Kidney epithelial cell (primary cell): ENCODE measurements at places on chromosomes 6 and 20.

- DNase-seq = no peak
Measured at GRCh38 chr6:169337886-169338445, 84.3 kb upstream of the THBS2 start.

GRCh38 chr20:3102575-3103368 lies 18.2 kb upstream of the AVP start:
- DNase-seq = no peak

DNA sequence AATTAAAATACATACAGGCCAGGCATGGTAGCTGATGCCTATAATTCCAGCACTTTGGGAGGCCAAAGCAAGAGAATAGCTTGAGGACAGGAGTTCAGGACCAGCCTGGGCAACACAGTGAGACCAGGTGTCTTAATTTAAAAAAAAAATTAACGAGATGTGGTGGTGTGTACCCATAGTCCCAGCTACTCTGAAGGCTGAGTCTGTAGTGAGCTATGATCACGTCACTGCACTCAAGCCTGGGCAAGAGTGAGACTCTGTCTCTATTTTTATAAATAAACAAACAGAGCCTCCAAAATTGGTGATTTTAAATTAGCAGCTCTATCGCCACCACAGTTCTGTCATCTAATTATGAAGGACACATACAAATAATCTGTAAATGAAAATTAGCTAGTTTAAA lies 37.9 kb downstream of the ABHD12 start:
- DNase-seq = no peak

DNA sequence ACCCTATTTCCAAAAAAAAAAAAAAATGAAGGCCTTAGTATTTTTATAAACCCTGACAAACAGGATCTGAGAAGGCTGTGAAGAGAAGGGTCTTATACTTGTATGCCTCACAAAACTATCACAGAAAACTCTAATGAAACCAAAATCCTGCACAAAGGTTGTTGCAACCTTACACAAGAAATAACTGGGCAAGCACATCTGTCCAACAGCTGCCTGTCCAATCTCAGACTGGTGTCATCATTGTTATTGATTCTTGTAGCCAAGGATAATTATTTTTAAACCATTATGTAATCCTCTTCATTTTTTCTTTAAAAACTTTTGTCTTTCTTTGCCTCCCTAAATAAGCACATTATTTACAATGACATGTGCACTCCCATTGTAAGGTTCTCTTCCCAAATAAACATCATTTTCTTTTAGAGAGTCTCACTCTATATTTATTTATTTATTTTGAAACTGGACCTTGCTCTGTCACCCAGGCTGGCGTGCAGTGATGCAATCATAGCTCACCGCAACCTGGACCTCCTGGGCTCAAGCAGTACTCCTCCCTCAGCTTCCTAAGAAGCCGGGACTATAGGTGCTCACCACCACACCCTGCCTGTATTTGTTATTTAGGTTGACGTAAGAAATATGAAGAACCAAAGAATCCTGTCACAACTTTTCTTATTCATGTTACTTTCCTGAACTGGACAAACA lies 697.1 kb downstream of the DOK5 start:
- DNase-seq = no peak

GRCh38 chr6:106509420-106510089 lies 119.7 kb downstream of the RTN4IP1 start:
- DNase-seq = no peak

- DNase-seq = no peak
Measured at GRCh38 chr6:31386977-31387376, 16.4 kb upstream of the MICA start.

DNA sequence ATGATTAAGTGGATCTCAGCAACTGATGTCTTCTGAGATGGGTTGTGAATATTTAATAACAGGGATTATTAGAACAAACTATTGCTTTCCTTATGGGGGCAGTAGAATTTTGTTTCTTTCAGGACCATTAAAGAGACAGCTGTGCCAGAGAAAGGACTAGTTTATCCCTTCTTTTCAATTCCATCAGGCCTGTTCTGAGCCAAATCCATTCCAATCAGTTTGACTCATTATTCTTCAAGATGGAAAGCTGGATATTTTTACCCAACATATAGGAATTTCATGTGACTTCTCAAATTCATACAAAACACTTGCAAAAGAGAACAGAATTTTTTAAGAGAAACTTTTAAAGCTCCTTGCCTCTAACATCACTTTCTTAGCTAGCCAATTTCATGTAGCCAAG lies 722.0 kb upstream of the FLRT3 start:
- no peak for DNase-seq

- DNase-seq = no peak
Measured at GRCh38 chr6:75602246-75603105, 796 bp downstream of the SENP6 start.

- peak; percentile 42 for DNase-seq
Measured at GRCh38 chr20:16580147-16580546, 6.9 kb upstream of the KIF16B start.

DNA sequence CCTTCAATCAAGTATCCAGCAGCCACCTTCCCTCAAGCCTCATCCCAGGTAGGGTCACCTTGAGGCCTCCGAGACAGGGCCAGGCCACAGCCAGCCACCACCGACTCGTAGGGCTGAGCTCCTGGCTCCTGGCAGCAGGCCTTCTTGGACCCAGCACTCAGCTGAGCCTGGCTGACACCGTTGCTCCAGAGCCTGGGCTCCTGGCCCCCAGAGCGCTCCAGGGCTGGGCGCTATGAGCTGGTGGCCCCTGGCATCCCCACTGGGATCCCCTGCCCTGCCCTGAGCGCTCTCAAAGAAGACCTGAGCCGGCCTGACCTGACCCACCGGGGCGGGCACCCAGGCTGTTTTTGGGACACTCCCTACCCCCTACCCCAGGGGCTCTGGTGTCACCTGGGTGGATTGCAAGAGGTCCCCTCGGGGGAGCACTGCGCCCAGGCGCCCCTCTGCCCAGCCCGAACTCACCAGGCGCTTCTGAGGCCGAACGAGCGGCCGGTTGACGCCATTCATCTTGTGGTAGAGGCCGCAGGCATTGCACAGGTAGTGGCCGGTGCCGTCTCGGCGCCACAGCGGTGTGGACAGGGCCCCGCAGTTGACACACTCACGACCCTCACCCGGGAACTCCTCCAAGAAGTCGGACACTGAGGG lies 2.7 kb downstream of the GATA5 start:
- DNase-seq = no peak

- no peak for DNase-seq
Measured at GRCh38 chr6:37531026-37531425, 31.3 kb upstream of the CCDC167 start.

DNA sequence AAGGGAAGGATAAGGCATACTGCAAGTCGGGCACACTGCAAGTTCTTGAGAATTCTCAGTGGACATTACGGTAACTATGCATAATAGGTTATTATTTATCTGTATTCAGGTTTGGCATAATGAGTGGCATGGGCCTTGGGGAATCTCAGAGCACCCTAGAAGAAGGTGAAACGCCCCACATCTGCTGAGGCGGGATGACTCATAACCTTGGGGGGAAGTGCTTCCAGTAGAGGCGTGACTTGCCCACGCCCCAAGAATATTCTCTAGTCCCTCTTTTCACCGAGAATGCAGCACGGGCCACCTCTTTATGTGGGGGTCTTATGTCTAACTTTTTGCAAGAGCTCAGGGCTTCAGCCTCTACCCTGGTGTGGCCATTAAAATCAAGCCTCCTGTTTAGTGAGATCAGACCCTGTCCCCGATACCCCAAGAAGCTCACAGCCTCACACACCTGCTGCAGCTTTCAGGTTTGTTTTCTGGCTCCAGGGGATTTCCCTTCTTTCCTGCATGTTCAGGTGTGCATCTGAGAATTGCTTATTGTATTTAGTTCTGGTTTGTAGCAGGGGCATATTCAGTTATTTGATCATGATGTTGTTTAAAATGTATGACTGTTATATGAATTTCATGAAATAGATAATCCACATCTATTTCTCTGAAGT lies 19.1 kb downstream of the ZFP64 start:
- no peak for DNase-seq

- DNase-seq = no peak
Measured at GRCh38 chr6:76942203-76942966, 520.9 kb downstream of the HTR1B start.

DNA sequence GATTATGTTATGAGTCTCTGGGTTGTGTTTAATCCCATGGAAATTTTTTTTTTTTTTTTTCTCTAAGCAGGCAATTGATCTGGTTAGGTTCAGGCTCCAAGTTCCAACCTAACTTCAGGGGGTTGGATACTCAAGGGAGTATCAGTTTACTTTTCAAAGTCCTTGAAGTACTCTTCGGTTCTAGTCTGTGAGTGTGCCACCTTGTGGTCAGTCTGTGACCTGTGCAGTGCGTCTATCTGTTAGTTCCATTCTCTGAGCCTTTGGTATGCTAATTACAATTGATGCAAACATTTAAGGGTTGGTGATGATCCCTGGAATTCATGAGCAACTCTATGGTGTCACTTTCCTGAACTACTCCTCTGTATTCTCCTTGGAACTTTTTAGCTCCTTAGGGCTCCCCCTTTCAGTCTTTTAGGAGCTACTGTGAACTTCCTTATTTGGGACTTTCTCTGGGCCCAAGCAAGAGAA lies 342.0 kb downstream of the SOX4 start:
- DNase-seq = no peak

- DNase-seq = no peak
Measured at GRCh38 chr20:21512634-21513180, 1.2 kb downstream of the NKX2-2 start.

- peak; percentile 35 for DNase-seq
Measured at GRCh38 chr6:129575378-129576118, 134.4 kb downstream of the ARHGAP18 start.

DNA sequence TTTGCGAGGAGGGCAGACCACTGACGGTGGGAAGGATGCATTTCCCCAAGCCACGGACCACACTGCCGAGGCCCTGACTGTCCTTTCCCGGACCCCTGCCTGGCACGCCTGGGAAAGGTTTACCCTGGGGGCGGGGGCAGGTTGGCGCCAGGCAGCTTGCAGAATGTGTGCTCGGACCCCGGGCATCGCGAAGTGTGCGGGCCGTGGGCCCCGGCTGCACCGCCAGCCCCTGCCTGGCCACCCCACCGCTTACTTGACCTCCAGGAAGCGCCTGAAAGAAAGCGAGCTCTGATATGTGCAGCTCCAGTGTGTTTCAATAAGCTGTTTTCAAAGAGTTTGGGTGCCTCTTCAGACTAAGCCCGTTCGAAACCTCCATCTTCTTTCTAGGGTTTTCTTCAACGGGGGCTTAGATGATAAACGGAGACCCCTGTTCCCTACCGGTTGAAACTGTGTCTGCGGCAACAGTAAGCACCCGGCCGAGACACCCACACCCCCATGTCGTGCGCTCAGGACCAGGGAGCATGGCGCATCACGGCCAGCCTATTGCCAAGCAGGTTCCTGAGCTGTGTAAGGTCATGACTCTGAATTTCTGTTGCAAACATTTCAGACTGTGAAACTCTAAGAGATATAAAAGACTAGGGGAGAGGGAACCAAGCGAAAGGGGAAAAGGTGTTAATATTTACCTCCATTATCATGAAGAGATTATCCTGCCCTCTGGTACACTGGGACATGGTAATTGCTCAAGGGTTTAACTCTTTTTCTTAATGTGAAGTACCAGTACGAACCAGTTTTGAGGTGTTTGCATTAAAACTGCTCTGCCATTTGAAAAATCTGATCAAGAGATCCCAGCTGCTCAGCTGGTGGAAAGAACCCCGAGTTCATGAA lies 231.2 kb upstream of the FOXQ1 start:
- DNase-seq = no peak

DNA sequence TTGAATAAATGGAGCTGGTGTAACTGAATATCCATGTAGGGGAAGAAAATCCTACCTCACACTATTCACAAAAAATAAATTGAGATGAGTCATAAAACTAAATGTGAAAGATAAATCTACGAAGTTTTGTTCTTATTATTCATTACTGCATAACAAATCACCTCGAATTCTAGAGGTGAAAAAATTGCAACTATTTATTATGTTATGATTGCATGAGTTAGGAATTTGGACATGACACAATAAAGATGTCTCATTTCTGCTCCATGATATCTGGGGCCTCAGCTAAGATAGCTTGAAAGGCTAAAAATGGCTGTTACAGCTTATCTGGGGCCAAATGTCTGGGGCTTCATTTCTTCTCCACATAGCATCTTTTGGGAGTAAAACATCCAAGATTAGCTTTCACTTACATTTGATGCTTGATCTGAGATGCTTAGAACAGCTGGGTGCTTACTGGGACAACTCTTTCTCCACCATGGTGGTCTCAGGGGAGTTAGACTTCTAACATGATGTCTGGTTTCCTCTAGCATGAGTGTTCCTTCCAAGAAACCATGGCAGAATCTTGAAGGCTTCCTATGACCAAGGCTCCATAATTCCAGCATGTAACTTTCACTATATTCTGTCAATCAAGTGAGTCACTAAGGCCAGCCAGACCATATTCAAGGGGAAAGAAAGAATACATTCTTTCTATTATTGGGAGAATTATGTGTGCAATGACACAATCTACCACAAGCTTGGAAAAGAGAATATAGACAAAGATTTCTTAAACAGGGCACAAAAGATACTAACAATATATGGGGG lies 30.1 kb downstream of the OR2B6 start:
- DNase-seq = no peak

DNA sequence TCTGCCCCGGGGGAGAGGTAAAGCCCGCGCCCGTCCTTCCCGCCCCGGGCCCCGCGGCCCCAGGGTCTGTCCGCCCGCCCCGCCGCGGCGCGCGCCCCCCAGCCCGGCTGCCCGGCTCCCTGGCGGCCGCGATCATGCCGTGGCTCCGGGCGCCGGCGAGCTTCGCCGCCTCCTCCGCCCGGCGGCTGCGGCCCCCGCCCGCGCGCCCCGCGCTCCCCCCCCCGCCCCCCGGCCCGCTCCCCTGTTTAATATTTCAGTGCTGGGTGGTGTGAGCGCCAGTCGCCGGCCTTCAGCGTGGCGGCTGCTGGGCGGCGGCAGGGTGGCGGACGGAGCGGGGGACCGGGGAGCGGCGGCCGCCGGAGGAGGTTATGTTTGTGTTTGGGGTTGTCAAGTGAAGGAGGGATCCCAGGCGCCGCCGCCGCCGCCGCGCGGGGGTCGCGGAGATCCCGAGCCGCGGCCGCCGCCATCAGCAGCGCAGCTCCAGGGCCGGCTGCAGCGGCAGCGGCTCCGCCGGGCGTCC lies at the start of gene HIVEP1:
Gene HIVEP1, plus strand, starts transcription at position 275 of the 520 bp plus-strand sequence. CDS start 3,317 bp downstream, outside the sequence.
- no peak for DNase-seq

- DNase-seq = no peak
Measured at GRCh38 chr20:16438100-16438499, 135.1 kb downstream of the KIF16B start.

DNA sequence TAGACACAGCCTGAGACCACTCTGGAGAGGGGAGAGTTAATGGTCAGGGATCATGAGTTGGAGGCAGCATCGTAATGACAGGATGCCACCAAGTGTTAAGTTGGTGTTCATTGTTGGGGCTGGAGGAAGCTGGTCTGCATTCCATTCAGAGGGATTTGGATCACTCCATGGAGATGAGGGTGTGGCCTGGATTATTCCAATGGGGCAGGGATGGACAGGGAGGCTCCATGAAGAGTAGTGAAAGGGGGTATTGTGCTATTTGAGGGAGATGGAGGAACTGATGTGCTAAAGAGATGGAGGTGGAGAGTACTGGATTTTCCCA lies 1.1 kb downstream of the SAPCD1 start:
- no peak for DNase-seq

DNA sequence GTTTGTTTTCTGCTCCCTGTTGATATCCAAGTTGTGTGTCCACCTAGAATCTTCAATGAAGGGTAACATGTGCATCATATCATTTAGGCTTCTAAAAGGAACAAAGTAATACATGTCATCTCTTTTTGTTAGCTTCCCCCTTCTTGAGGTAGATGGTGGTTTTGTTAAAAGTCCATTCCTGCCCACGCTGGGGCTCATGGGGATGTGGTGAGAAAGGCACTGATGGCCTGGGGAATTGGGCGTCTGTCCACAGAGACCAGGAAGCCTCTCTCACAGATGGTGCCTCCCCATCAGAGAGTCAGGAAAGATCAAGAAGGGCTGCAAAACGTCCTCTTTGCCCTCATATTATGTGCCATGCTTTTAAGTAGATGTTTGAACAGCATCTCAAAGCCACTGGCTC lies 32.5 kb downstream of the GNAS start:
- no peak for DNase-seq
